ENCODE measurements at places on chromosomes 1 and 21. TPM values are rescaled to one million over a fixed set of nuclear protein-coding genes. Genes with fewer than 3 reads are reported as not detected.
A peak's percentile ranks its signal among the peaks of the same experiment; 100 is the strongest.

GRCh38 chr1:155978973-155979429, 654 bp upstream of the ARHGEF2 start:
- DNase-seq, result no peak

- no peak for DNase-seq
Measured at GRCh38 chr1:93344886-93345632, 648 bp upstream of the DR1 start.

- DNase-seq, result peak; percentile 77
Measured at GRCh38 chr21:32411350-32412161, 950 bp upstream of the EVA1C start.

SPSB1 gene
- 1.6 TPM for total RNA-seq

Measured in activated naive CD8-positive, alpha-beta T cell treated with anti-CD3 and anti-CD28 coated beads, Interleukin-2, amount 10 ng/mL, durations not matched to agents 7 days and 5 days (primary cell).